ENCODE measurements at places on chromosomes 11 and 22.

- peak; percentile 74 for DNase-seq
Observed at GRCh38 chr11:72684236-72684912, 10.2 kb upstream of the PDE2A start.

- no peak for DNase-seq
Observed at GRCh38 chr11:75603791-75604736, 42.0 kb downstream of the SERPINH1 start.

DNA sequence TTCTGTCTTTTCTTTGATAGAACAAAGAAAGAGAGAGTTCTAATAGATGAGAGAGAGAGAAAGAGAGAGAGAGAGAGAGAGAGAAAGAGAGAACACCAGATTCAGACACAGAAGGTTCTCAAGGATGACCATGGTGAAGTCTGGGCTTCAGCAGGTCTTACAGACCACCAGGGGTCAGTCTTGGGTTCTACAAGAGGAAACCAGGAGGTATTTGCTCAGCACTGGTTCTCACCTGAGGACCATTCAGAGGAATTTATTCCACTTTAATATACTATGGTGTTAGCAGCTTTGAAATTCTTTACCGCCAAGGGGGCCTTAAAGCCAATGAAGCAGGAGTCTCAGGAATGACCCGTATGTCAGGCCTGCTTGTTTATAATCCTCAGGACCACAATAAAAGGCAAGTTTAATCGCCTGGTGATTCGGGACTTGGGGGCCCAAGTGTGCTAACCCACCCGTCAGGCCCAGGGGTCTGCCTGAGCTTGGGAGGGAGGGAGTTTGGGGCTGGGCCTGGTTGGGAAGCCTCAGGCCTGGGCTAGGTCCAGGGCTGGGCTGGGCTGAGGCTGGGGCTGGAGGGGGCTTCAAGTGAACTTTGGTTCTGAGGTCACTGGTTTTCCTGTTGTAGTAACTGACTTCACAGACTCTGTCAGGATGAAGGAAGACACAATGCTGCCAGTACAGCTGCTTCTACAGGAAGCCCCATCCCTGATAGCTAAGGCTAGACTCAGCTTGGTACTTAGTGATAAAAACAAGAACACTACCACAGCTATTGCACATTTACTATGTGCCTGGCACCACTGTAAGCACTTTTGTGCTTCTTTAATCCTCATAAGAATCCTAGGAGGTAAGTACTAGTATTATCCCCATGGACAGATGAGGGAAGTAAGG is 179.2 kb upstream of the ZBED5 start:
- peak; percentile 57 for DNase-seq

GRCh38 chr11:126328938-126329643 is 25.2 kb downstream of the DCPS start:
- no peak for DNase-seq

DNA sequence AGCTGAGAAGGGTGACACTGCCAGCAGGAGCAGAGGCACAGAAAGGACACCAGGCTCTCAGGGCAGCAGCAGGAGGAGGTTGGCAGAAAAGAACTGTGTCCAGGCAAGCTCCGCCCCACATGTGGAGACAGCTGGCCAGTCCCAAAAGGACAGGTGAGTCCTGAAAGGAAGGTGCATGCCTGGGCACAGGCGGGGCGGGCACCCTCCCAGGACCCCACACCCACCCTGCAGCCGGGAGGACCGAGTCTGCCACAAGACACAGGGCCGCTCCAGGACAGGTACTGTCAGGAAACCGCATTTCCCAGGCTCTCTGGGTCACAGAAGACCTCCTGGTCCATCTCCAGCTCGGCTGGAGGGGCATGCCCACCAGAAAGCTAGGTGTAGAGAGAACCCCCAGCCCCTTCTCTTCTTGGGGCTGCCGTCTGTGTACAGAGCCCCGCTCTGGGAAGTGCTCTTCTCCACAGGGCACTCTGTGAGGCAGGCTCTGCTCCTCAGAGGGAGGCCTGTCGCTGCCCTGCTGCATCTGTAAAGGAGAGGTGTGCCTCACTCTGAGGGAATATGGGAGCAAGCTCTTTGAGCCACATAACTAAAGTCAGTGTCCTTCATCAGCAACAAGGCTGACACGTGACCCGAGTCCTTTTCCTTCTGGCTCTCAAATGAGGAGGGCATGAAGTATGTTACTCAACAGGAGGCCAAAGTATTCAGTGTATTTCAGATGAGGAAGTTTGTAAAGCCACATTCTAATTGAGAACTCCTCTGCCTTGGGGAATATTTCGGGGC is 50.5 kb downstream of the CLTCL1 start:
- DNase-seq, result no peak

DNA sequence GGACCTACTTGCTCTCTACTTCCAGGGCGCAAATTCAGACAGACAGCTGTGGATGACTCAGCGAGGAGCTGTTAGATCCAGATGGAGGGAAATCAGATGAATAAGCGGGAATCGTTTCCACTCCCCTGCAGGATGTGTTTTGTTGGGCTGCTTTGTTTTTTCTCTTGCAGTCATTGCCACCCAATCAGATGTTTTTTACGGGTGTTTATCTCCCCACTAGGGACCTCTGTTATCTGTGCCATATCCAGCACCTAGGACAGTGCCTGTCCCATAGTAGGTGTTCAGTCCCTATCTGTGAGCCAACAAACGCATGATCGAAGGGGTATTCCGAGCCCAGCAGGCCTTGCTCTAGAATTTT is 51.1 kb upstream of the PARVG start:
- no peak for DNase-seq

DNA sequence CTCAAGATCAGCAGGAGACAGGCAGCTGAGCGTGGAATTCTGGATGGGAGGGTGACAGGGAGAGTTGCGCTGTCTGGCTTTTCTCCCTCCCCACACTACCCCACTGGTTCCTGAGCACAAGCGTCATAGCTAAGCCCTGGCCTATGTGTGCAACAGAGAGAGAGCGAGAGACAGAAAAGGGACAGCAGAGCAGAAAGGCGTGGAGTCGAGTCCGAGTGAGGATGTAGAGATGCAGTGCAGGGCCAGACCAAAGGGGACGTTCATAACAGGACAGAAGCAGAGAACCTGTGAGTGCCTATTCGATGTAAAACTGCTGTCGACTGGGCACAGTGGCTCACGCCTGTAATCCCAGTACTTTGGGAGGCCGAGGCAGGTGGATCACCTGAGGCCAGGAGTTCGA is 94.0 kb upstream of the TMEM45B start:
- no peak for DNase-seq

DNA sequence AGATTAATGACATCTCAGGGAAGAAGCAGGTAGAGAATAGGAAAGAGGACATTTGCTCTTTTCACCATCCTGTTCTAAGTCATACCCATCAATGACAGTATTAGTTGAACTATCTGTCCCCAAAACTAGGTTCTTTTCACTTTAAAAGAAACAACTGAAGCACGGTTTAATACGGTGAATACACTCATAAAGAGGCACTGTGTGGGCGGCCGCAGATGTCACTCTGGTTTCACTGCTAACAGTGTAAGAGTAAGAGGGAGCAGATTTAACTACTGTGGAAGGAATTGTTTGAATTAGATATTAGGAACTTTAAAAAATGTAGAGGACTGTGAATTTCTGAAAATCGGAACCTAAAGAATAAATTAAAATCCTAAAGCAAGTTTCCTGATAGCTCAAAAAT is 49.5 kb downstream of the VSIG10L2 start:
- no peak for DNase-seq

DNA sequence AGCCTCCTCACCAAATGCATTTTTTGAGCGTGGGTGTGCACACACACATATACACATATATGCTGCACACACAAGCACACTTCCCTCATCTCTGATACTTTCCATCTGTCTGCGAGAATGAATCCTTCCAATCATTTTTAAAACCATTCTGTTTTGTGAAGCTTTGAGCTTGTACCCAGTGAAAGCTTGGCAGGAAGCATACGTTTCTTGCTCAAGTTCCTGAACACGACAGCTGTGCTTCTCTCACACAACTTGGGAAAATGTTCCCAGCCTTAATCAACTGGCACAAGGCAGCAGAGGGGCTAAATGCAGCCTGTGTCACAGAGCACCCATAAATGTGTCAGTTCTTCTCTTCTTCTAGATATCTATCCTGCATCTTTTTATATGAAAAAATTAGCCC is 524.0 kb upstream of the KIRREL3 start:
- no peak for DNase-seq

DNA sequence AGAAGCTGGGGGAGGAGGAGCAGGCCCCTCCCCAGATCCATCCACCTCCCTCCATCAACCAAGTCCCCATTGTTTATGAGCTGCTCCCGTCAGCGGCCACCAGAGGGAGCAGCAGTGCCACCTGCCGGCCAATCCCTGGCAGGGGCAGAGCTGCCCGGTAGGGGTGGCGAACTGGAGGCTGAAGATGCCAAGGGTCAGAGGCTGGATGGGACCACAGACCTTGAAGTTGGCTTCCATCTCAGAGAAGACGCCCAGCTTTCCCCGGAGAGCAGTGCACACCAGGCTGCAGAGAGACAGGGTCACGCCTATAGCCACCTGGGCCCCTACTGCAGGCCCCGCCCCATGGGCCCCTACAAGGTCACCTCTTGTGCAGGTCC is 3.6 kb downstream of the FIBP start:
- peak; percentile 76 for DNase-seq

GRCh38 chr11:69495441-69496201 is 14.2 kb downstream of the LINC01488 start:
- DNase-seq, result no peak

GRCh38 chr22:42366806-42367581 is 65.2 kb downstream of the NFAM1 start:
- DNase-seq, result no peak

- no peak for DNase-seq
Observed at GRCh38 chr11:103902994-103903393, 133.4 kb upstream of the DDI1 start.

- no peak for DNase-seq
Observed at GRCh38 chr11:78943841-78944240, 369.2 kb upstream of the NARS2 start.

- no peak for DNase-seq
Observed at GRCh38 chr22:33381531-33382406, 323.6 kb upstream of the SYN3 start.

- no peak for DNase-seq
Observed at GRCh38 chr11:119166368-119167076, 2.0 kb upstream of the NLRX1 start.

DNA sequence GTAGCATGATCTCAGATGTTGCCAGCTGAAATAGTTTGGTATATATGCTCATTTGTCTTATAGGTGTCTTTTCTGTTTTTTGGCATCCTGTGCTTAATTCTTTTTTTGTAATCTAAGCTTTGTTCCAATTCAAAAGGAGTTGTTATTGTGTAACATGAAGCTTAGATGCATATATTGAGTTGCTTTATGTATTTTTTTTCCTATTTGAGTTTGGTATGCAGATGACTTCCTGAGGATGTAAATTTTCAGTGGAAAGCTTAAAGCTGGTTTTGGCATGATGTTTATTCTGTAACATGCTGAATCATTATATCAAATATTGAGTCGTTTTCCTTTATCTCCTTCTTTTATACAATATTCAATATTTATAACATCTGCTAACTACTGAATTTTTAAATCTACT is 69.4 kb downstream of the DDX10 start:
- no peak for DNase-seq

- no peak for DNase-seq
Observed at GRCh38 chr11:83493917-83494316, 207.8 kb upstream of the CCDC90B start.

Measured in HEK293T (cell line).